ENCODE measurements at places on chromosomes 16 and 17.

DNA sequence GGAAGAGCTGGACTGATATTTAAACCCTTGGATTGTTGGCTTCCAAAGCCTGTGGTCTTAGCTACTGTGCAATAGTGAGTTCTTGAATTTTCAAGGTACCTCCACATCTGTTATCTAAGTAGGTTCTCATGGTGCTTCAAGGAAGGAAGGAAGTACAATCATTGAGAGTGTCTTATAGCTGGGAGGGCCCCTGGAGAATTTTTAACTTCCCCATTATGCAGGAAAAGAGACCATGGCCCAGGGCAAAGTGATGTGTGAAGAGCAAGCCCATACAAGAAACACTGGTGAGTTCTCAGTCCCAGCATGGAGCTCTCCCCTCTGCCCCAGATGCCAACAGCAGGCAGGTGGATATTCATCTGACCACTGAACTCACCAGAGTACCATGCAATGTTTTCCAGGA is 169.0 kb upstream of the IRX6 start:
- DNase-seq, result no peak

- DNase-seq, result no peak
These were observed 285.2 kb downstream of the CDH13 start for GRCh38 chr16:82911925-82912324.

GRCh38 chr17:41653892-41654677 is 29.7 kb upstream of the KRT17 start:
- DNase-seq, result no peak

GRCh38 chr17:56735842-56736241 is 97.9 kb downstream of the C17orf67 start:
- no peak for DNase-seq

DNA sequence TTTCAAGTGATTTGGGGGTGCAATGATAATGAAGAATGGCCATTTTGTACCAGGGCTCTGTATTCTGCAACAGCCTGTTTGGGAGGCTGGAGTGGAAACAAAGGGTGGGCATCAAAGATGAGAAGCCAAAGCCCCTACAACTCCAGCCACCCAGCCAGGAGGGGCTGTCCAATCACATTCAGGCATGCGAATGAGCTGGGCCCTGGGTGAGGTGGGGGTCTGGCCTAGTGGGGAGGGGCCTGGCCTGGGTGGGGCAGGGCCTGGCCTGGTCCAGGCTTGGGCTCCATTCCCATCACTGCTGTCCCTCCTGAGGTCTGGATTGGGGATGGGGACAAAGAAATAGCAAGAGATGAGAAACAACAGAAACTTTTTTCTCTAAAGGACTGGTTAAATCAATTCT is 6.4 kb downstream of the AOC3 start:
- no peak for DNase-seq

DNA sequence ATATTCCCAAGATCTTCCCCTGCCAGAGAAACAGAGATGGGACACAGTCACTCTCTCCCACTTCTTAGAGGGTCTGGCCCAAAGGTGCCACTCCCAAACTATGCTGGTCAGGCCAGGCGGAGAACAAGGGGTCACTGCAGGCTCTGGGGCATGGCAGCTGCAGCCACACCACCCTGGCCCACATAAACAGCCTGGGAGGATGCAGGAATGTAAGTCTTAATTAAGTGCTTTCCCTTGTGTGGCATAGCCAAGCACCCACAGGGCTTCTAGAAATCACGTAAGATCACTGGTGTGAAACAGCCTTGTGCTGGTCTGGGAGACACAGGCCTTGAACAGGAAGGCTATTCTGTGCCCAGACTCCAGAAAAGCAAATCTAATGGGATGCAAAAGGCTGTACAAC is 31.5 kb downstream of the ABCC12 start:
- no peak for DNase-seq

- DNase-seq, result no peak
These were observed 24.0 kb upstream of the CIBAR2 start for GRCh38 chr16:85136213-85136701.

DNA sequence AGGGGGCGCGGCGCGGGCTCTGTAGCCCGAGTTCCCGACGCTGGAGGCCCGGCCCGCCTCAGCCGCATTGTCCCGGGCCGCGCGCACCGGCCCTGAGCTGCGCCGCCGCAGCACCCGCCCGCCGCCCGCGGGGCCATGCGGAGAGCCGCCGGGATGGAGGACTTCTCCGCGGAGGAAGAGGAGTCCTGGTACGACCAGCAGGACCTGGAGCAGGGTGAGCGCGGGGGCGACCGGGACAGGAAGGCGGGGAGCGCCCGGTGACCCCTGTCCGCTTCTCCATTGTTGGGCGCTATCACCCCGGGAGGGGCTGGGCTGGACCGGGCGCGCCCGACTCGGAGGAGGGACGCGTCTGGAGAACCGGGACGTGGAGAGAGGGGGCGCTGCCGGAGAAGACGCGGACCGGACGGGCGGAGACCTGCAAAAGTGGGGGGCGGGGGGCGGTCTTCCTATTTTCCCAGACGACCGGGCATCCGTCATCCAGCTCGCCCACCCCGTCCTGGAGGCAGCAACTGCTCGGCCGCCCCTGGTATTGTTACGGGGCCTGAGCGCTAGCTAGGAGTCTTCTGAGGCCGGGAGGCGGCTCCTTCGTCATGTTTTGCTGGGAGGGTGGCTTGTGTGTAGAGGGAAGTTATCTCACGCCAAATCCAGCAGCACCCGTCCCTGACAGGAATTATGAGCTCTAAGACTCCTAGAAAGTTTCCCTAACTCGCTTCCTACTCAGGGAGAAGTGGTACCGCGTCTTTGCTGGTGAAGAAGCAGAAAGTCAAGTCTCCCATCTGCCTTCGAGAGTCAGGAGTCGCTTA is 678 bp downstream of the CDR2L start:
- DNase-seq, result peak; percentile 78

- peak; percentile 85 for DNase-seq
These were observed 641 bp downstream of the SBK1 start for GRCh38 chr16:28292731-28293600.

GRCh38 chr17:4733073-4733531 is 1.9 kb downstream of the MED11 start:
- no peak for DNase-seq

DNA sequence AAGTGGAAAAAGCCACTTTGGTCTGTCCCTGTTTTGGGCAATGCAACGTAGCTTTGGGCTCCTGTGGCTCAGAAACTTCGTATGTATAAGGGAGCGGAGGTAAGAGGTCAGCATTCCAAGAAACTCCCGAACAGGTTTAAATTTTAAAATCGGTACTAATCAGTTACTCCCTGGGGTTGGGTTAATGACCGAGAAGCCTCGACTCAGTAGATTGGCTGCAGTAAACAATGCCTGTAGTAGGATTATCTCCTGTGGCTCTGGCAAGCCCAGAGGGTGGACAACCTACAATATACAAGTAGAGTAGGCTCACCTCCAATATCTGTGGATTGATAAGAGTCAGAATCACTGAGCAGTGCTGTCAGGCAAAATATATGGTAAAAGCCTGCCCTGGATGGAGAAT is 1.6 kb upstream of the GNA13 start:
- DNase-seq, result no peak

- no peak for DNase-seq
These were observed 107.1 kb downstream of the VPS53 start for GRCh38 chr17:607361-608147.

DNA sequence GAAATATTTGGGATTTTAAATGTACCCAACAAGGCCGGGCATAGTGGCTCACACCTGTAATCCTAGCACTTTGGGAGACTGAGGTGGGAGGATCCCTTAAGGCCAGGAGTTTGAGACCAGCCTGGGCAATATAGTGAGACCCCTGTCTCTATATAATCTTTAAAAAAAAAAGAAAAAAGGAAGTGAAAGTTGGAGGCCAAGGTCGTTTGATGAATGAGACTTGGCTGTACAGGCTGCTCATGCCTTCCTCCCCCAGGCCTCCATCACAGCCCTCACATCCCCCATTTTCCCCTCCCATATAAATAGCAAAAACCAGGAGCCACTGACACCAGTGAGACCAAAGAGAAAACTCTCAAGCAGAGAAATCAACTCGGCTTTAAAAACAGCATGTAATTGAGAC is 3.3 kb upstream of the CA7 start:
- no peak for DNase-seq

DNA sequence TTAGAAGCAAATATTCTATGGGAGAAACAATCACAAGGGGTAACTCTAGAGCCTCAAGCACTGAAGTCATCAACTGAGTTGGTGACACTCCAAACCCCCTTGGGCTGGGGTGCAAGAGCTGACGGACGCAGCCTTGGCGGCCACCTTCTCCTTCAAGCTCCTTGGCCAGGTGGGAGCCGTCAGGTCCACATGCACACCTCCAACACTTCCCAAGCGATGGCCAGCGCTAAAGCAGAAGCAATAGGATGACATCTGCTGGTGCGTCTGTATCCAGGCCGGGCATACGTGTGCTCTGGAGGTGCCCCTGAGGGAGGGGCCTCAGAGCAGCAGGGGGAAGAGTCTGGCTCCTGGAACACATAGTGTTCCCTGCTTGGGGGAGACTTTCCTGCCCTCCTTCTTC is 12.2 kb upstream of the FOXJ1 start:
- peak; percentile 16 for DNase-seq

DNA sequence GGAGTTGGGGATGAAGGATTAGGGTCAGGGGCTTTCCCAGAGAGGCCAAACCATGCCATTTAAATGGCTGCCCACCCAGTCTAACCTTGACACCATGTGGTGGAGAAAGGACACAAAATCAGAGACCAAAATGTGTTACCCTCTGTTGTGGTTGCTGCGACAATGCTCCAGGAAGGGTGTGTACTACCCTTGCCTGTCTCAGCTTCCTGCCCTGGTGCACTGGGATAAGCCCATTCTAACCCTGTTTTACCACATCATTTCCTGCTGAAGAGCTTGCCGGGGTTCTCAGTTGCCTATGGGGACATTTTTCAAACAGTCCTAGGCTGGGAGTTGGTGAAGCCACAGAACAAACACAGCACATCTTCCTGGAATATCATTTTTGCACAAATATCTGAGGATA is 4.9 kb downstream of the OR4D1 start:
- DNase-seq, result no peak

- DNase-seq, result peak; percentile 98
These were observed 631 bp downstream of the KREMEN2 start for GRCh38 chr16:2964475-2965336.

DNA sequence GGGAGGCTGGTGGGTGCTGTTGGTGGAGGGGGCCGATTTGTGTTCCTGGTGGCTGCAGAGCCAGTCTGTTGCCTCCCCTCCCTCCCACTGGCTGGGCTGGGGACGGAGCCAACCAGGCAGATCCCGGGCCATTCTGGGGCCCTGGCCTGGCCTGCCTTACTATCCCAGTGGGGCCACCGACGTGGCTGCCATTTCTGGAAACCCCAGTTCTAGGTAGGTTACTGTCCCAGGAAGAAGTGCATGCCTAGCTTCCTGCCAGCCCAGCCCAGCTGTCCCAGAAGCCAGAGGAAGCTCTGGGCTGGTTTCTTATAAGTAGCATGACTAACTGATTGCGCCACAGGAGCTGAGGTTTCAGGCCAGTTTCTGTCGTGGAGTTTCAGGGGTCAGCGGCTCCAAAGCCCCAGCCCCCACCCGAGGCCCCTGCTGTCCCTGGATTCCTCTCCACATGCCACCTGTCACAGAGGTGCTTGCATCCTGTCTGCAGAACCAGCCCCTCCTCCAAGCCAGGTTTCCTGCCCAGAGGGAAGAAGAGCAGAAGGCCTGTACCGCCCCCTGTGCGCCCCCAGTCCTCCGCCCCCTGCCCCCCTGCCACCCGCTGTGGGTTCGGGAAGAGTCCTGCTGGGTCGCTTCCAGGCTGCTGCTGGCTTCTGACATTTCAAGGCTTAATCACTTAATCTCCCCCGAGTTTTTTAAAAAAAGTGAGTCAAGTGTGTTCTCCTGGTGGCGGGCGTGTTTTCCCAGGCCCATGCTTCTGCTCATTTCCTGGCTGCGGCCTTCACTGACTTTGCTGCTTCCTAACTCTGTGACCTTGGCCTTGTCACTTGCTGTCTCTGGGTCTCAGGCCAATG is 13.2 kb downstream of the IL4R start:
- DNase-seq, result peak; percentile 88

DNA sequence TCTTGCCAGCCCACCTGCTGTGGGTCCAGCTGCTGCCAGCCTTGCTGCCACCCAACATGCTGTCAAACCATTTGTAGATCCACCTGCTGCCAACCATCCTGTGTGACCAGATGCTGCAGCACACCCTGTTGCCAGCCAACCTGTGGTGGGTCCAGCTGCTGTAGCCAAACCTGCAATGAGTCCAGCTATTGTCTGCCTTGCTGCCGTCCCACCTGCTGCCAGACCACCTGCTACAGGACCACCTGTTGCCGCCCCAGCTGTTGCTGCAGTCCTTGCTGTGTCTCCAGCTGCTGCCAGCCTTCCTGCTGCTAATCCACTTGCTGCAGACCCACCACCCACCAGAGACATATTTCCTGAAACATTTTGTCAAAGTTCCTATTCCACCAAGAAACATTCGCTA is 641 bp downstream of the KRTAP9-1 start:
- no peak for DNase-seq

DNA sequence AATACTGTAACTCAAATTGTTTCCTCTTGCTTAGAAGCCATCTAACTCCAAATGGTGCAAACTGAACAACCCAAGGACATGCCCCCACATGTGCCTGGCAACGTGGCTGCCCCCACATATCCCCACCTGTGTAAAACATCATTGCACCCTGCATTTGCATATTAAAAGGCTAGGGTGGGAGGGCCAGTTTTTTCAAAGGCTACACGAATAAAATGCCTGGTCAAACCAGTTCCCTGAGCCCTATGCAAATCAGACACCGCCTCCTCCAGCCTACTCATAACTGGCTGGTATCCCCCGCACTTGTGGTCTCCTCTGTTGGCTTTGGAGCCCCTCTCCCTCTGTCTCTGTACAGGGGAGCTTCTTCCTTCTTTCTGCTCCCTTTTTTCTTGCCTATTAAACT is 26.7 kb downstream of the C16orf54 start:
- no peak for DNase-seq

GRCh38 chr16:81778861-81779535 is at the start of gene PLCG2:
PLCG2 (plus strand) TSS chr16:81779291; CDS start chr16:81785990, 6,699 bp downstream.
- peak; percentile 78 for DNase-seq

- DNase-seq, result no peak
These were observed 3.9 kb downstream of the ANAPC11 start for GRCh38 chr17:81895400-81895799.

- DNase-seq, result no peak
These were observed 135.1 kb downstream of the MRM1 start for GRCh38 chr17:36736201-36737156.

DNA sequence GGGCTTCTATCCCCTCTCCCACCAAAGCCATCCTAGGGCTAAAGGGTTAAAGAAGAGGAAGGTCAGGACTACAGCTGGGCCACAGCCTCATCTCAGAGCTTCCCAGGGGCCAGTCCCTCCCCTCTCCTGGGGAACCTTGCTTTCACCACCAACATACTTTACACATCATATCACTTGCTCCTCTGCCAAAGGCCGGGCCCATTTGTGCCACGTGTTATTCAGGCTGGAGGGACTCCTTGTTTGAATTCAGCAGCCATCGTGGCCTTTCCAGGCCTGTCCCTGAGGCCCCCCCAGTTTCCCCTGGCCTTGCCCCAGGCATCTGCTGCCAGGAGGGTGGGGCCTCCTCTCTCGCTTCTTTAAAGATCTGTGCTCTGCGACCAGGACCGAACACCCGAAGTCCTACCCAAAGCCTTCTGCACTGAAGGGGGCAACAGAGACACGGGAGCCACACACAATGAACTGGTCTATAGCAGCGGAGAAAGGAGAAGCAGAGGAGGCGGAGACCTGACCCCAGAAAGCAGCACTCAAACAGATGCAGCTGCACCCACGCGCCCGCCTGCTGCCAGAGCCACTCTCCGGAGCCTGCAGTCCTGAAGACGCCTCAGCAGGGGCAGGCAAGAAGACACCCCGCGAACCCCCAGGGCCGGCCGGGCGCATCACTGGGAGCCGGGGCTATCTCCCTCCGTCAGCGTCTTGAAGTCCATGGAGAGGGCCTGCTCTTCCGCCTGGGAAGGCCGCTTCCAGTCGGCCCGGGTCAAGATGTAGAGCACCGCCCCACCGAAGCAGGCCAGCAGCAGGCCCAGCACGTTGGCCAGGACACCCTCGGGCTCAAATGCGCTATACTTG is 12.1 kb downstream of the CYB561 start:
- DNase-seq, result no peak
